ENCODE measurements at places on chromosomes 13 and 19.

DNA sequence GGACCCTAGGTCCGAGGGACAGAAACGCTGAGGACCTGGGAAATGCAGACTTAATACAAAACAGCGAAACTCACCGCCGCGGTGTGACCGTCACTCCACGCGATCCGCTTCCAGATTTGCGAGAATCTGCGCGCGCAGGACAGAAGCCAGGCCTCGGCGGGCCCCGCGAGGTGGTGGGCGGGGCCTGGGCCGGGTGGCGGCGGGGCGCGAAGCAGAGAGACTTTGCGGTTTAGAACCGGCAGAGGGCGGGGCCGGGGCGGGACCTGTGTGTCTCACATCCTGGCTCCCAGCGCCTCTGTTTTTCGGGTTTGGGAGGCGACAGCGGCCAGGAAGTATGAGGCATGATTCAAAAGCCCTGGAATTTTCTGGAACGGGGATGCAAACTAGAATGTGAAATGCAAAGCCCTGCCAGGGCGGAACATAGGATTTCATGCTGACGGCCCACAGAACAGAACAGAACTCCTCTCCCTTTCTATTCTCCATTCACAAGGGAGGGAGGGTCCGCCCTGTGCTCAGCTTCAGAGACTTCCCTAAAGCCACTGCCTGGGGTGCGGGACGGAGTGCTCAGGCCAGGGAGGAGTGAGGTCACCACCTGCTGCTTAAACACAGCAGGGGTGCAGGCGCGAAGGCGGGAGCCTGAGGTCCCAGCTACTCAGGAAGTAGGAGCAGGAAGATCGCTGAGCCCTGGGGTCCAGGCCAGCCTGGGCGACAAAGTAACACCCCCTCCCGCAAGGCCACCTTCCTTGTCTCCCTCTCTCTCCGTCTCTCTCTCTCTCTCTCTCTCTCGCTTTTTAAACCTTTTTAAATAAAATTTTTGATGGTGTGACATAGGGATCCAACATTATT lies 44.3 kb downstream of the ZNF611 start:
- DNase-seq: peak; percentile 87

DNA sequence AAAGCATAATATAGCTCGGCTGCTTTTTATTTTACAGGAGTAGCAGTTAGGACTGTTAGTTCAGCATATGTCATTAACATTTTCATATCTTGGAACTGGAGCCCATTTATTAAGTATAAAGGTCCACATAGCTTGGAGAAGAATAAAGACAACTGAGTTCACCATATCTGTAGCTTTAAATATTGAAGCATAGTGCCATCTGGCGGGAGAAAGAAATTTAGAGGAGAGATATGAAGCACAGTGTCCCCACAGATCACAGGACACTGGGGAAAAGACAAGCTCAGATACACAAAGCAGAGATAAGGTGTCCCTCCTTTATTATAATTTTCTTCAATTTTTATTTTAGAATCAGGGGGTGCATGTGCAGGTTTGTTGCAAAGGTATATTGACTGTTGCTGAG lies 104.7 kb upstream of the FREM2 start:
- no peak for DNase-seq

GRCh38 chr13:77860507-77860981 lies 58.1 kb downstream of the EDNRB start:
- DNase-seq: no peak

DNA sequence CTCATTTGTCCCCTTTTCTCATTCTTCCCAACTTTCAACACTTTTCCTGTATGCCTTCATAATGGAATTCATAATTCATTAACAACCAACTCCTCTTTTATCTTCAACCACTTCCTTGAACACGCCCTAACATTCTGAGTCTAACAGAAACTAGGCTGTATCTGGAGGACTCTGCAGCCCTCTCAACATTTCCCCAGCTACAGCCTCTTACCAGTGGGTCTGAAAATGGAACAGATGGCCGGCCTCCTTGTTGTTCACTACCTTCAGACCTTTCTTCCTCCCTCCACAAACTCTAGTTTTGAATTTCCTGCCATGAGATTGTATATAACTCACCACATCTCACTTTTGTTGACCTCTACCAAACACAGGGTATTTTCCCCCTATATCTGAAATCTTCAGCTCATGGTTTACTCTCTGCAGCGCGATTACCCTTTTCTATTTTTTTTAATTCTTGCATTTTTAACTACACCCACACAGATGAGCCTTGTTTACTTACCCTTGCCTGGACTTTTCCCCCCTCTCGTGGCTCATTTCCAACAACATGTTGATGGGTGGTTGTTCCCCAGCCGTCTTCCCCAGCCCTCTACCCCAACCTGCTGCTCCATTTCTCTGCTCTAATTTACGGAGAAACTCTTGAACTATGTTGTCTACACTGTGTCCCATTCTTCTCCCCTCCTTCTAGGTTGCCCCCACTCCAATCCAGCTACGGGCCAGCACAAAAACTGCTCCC lies 846 bp downstream of the ZNF790 start:
- no peak for DNase-seq

DNA sequence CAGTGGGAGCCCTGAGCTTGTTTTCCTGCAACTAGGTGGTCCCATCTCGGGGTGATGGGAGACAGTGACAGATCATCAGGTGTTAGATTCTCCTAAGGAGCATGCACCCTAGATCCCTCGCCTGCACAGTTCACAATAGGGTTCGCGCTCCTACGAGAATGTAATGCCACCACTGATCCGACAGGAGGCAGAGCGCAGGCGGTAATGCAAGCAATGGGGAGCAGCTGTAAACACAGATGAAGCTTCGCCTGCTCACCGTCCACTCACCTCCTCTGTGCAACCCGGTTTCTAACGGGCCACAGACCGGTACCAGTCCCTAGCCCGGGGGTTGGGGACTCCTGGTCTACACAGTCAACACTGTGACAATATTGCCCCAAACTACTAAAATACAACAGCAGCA lies 38.8 kb downstream of the CARD8 start:
- no peak for DNase-seq

DNA sequence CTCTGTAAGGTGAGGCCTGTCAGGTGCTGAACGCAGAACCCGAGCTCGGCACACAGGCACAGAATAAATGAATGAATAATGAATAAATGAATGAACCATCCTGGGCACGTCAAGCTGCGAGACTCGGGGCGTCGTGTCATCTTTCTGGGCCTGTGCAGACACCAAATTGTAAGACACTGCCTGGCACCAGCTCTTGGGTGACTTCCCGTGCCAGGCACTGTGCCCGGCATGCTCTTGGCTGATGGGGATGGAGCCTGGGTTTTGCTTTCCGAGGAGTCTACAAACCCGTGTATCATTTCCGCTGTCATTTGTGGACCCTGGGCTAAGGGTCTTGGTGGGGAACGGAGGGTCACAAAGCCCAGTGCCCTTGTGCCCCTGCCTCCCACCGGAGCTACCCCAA lies 43.9 kb downstream of the CELF5 start:
- DNase-seq: no peak

DNA sequence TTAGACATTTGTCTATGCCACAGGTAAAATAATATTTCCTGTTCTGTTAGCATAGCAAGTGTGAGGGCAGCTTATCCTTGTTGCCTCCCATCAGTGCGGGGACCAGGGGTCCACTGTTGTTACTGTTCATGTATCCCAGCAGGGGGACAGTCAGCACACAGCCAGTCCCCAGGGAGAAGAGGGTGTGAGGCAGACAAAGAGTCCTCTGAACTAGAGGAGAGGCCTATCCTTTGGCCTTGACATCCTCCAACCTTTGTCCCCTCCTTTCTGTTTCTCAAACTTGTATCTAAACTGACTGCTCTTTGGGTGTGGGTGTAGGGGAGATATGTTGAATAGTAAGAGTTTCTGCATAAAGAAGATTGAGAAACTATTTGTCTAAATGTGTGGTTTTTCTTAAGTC lies 2.9 kb upstream of the GPR18 start:
- no peak for DNase-seq

GRCh38 chr13:107209824-107210722 lies 642.1 kb upstream of the ARGLU1 start:
- no peak for DNase-seq

DNA sequence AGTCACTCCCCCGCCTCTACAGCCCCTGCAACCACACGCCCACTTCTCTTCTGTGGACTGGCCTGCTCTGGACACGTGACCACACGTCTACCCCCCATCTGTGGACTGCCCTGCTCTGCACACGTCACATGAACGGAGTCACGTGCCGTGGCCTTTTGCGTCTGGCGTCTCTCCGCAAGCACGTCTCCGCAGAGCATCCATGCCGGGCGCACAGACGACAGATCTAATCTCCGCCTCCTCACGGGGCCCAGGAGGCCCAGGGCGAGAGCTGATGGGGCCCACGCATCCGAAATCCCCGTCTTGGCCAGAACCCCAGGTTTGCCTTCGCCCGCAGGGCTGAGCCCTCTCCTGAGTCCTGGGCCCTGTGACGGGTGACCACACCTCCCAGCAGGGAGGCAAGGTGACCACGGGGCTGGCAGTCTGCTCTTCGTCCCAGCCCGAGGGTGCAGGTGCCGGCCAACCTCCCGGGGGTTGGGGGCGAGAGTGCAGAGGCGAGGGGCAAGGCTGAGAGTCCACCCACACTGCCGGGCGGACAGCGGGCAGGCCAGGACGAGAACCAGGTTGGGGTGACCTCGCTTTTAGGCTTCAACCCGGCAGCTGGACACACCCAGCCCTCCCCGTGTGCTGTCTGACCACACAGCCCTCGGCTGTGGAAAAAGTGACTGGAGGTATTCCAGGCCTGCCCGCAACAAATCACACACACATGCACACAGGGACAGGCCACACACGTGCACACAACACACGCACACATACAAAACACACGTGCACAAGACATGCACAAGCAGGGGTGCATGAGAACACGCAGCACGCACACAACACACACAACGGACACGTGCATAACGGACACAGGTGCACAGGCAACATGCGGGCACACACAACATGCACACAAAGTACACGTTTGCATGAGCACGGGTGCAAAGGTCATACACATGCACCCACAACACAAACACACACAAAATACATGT lies 3.9 kb downstream of the SBNO2 start:
- DNase-seq: no peak
